ENCODE measurements at places on chromosomes 12 and 14.

- DNase-seq, result no peak
Measured at GRCh38 chr12:46233423-46233822, 35.4 kb downstream of the SLC38A1 start.

- DNase-seq, result no peak
Measured at GRCh38 chr14:61545726-61546455, 149.4 kb upstream of the HIF1A start.

DNA sequence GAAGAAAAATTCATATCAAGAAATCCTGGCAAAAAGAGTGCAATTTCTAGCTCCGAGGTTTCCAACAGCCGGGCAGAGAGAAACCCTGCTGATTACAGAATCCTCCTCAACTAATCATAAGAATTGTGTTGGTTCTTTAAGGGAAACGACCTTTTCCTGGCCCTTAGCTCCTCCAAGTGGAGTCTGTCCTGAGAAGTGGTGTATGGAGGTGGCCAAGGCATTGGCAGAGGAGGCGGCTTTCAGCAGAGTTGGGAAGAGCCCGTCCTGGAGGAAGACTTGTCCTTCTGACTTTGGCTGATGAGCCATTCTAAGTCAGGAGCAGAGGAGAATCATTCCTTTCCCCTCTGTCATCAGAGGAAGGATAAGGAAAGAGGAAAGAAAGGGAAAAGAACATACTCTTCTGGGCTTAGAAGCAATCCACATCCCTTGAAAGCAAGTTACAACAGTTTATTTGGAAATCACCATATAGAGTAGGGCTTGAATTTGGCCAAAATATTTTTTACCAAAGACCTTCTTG lies 46.5 kb upstream of the PTCSC3 start:
- DNase-seq, result no peak

- no peak for DNase-seq
Measured at GRCh38 chr14:101446387-101446969, 114.8 kb upstream of the DIO3 start.

DNA sequence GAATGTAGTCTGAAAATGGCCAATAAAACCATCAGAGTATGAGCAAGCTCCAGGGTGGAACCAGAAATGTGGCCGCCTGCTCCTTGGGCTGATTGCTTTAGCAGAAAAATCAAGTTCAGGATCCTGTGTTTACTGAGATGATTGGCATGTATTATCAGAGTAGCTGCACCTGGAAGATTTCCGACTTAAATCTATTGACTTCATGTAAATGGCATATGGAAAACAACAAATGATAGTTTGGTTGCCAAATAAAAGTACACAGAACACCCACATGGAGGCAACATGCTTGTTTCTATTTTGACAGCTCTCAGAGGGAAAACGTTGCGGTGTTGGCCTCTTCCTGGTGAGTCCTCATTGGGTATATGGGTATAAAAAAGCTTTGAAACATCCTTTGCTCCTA lies 31.3 kb downstream of the SOCS2 start:
- no peak for DNase-seq

GRCh38 chr12:123384318-123384993 lies 524 bp downstream of the KMT5A start:
- DNase-seq, result no peak

DNA sequence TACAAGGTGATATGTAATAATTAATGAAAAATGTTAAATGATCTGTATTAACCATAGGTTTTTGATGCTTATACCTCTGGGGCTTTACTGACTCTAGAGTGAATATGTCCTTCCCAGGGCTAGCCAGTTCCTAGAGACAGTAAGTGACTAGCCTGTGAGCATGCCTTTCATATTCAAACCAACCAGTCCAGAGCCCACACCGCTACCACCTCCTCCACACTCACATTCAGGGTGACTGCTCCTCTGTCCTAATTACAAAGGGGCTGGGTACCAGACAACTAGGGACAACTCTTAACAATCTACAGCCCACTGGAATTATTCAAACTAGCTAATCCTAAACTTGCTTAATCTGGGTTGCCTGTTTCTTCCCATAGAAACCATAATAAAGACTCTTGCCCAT lies 49.0 kb downstream of the RALGAPA1 start:
- no peak for DNase-seq

- no peak for DNase-seq
Measured at GRCh38 chr12:5758347-5758746, 186.7 kb downstream of the ANO2 start.

DNA sequence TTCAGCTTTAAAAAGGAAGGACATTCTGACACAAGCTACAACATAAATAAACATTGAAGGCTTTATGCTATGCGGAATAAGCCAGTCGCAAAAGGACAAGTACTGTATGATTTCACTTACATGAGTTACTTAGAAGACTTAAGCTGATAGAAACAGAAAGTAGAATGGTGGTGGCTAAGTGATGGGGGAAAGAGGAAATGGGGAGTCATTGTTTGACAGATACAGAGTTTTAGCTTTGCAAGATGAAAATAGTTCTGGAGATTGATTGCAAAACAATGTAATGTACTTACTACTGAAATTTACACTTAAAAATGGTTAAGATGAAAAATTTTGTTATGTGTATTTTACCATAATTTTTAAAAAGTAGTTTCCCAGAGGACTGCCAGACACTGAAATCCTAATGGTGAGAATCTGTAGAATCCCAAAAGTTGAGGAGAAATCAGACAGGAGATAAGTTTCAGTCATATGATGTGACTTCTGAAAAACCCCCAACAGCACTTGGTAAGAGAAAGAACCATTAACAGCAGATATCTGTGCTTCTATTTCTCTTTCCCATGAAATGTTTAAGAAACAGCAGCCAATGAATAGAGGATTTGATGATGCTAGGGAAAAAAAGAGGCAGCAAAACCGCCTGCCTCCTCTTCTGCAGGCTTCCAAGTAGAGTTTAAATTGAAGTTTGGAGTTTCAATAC lies 16.6 kb upstream of the CLEC2A start:
- DNase-seq, result no peak

DNA sequence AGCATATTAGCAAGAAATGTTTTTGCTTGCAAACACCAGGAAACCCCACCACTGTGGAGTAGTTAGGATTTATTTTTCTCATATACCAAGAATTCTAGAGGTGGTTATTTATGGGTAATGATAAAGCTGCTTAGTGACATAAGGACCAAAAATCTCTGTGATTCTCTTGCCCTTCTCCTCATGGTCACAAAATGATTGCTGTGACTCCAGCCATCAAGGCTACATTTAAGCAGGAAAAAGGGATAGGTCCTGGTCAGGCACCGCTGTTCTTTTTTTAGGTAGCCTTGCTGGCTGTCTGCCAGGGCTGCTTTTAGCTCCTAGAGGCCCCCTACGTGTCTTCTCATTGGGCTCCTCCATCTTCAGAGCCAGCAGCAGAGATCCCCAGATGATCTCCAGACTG lies 104.2 kb downstream of the AACS start:
- DNase-seq, result no peak

DNA sequence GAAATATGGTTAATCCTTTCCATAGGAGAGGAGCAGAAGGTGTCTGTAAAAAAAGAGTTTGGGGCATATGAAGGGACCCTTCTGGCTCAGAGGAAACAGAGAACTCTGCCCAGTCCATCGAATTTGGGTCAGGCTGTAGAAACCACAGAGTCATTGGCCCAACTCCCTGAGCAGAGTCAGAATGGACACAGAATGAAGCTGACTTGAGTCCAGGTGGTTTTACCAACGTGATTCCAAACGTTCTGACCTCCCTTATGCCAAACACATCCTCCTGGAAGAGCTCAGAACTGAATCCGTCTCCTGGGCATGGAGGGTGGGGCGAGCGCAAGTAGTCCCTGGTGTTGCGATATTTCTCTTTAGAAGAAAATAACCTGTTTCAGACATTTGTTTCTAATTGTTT lies 138.8 kb downstream of the DAD1 start:
- DNase-seq, result no peak

- no peak for DNase-seq
Measured at GRCh38 chr12:53345486-53346188, 9.5 kb upstream of the SP7 start.

DNA sequence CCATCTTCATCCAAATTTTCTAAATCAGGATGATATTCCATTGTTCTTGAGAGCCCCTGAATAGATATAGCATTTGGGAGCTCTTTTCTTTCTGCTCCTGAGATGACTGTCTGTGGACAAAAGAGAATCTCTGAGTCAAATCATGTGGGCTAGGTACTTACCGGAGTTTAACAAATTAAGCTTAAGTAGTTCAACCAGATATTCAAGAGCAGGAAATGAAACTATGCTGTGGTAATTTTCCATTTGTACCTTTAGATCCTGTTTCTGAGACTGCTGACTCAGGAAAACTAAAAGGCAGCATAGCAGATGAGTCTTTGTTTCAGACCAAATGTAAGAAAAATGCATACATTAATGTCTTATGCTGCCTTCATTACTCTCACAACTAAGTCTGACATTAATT lies at the start of gene CLEC7A:
TSS of gene CLEC7A (minus strand) at position 158 of the 400 bp plus-strand sequence. CDS start at position 41, 117 bp downstream.
- no peak for DNase-seq

GRCh38 chr12:107441665-107442300 lies 243.8 kb upstream of the PWP1 start:
- DNase-seq, result no peak

DNA sequence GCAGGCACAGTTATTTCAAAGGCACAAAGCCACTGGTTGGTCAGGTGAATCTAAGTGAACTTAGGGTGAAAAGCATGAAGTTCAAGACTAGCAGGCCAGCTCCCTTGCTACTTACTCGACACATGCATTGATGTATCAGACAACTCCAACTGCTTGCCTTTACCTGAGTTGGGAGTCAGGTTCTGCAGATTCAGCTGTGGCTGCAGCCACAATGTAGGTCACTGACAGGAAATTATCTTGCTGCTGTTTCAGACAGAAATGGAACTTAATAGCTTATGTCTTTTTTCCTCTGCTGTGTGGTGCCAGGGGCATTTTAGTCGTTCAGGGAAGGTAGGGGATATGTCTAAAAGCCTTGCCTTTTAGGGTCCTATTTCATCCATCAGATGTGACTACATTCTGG lies 125.6 kb upstream of the RPH3A start:
- no peak for DNase-seq

- DNase-seq, result peak; percentile 66
Measured at GRCh38 chr12:25386831-25387731, 136.4 kb upstream of the KRAS start.

GRCh38 chr14:104593241-104593701 lies 11.3 kb downstream of the TMEM179 start:
- no peak for DNase-seq

- DNase-seq, result no peak
Measured at GRCh38 chr14:22557846-22558220, 31.2 kb downstream of the DAD1 start.

- peak; percentile 23 for DNase-seq
Measured at GRCh38 chr12:89980236-89980635, 271.6 kb upstream of the ATP2B1 start.

DNA sequence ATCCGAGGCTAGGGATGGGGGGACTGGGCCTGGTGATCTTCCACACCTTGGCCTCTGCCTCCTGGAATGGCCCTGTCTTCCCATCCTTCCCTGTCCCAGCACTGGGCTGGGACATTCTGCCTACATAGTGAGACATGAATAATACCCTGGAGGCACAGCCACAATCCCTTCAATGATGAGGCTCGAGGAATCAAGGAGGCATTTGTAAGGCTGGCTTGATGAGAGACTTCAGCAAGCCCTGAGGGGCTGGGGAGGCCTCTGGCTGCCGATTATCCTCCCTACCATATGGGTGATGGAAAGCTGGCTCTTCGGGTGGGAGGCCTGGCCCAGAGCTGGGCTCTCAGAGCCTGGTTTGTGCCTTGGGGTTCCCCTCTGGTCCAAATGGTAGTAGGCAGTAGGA lies 92.5 kb downstream of the CALM1 start:
- no peak for DNase-seq

GRCh38 chr12:105570944-105571343 lies 240.5 kb downstream of the C12orf75 start:
- no peak for DNase-seq

DNA sequence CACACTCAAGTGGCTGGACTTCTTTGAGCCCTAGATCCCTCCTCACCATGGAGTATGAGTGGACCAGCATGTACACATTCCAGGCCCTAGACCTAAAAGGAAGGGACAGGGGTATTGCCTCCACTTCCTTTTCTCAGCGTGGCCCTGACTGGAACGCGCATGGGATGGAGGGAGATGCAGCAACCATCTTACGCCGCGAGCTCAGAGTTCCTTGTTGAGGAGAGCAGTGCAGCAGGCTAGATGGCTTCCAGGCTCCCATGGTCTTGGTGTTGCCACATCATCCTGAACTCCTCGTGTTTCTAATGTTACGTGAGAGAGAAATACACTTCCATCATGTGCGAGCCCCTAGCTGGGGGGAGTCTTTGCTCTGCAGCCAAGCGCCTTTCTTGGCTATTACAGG lies 61.8 kb upstream of the DIO3 start:
- DNase-seq, result no peak

DNA sequence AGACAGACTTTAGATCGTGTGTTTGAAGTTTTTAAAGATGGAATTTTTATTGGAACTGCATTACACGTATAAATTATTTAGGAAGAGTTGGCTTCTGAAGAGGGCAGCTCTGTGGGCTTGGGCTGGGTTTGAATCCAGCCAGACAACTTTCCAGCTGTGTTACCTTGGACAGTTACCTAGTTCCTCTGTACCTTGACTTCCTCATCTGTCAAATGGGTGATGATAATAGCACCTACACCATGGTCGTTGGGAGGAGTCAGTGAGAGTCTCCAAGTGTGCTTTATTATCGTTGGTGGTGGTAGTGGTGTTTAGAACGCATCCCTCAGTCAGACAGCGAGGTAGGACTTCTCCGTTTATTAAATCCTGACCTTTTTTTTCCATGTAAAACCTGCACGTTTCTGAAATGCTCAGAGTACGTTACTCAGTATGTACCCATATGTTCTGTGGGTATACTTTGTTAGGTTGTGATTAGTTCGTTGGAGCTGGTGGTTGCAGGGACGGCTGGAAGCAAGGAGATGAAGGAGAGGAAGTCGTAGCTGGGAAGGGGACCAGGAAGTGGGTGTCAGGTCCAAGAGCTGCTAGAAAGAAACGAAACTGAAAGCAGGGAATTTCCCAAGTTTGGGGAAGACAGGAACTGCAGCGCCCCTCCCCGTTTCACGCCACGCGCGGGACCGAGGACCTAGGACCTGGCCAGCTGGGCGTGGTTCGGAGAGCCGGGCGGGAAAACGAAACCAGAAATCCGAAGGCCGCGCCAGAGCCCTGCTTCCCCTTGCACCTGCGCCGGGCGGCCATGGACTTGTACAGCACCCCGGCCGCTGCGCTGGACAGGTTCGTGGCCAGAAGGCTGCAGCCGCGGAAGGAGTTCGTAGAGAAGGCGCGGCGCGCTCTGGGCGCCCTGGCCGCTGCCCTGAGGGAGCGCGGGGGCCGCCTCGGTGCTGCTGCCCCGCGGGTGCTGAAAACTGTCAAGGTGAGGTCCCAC lies at the start of gene OAS3:
TSS of gene OAS3 (plus strand) at position 734 of the 979 bp plus-strand sequence. CDS start at position 791, 57 bp downstream.
- no peak for DNase-seq

- DNase-seq, result no peak
Measured at GRCh38 chr12:108205864-108206263, 76.8 kb downstream of the WSCD2 start.

DNA sequence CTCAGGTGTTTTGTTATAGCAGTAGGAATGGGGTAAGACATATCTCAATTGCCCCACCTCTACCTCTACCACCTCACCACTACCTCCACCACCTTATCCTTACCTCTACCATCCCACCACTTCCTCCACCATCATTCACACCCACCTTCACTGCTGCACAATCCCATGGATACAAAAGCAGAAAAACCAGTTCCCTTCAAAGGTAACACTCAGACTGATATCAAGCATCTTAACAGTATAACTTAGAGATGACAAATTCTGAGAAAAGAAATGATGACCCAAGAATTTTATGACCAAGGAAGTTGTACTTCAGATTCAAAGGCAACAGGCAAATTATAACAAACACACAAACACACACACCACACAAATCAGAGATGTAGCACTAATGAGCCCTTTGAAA lies 189.4 kb downstream of the NUAK1 start:
- no peak for DNase-seq

- no peak for DNase-seq
Measured at GRCh38 chr12:96462571-96463280, 26.7 kb upstream of the CFAP54 start.
